ENCODE measurements at places on chromosomes 7 and 10.

- no peak for DNase-seq
Measured at GRCh38 chr10:3548702-3549101, 236.3 kb downstream of the KLF6 start.

DNA sequence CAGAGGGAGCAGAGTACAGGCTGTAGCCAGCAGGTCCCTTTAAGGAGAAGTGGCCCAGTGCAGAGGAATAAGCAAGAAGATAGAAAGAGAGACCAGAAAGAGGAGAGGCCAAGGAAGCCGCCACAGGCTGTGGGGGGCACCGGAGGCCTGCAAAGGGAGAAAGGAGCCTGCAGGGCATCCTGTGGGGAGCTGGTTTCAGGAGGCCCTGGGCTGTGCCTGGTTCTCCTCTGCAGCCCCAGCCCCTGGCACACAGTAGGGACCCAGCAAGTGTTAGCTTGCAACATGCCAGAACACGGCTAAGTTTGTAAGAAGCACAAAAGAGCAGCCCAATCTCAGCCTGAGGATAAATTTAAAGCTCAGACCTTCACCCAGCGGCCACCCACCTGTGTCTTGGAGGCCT lies 12.3 kb upstream of the C10orf71 start:
- DNase-seq: no peak

DNA sequence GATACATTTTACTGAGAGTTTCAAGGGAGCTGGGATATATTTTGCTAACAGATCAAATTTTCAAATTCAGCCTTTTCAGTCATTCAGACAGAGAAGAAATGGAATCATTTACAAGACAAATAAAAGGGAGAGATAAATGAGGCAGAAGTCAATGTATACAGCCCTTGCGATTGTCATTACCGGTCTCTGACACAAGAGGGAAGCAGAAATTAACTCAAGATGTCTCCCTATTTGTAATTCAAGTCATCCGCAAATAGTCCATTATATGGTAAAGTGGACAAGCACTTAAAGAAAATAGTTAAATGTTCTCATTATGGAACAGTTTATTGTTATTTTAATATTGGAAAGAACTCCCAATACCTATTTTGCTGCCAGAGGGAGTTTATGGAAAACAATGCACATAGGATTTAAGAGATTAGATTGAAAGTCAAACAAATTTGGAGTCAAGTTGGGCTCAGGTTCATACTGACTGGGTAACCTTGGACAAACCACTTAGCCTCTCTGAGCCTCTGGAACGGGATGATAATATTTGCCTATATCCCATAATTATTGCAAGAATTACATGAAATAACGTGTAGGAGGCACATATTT lies 89.3 kb upstream of the PRKCQ start:
- DNase-seq: peak; percentile 43

- DNase-seq: no peak
Measured at GRCh38 chr7:28684650-28685241, 272.4 kb downstream of the CREB5 start.

DNA sequence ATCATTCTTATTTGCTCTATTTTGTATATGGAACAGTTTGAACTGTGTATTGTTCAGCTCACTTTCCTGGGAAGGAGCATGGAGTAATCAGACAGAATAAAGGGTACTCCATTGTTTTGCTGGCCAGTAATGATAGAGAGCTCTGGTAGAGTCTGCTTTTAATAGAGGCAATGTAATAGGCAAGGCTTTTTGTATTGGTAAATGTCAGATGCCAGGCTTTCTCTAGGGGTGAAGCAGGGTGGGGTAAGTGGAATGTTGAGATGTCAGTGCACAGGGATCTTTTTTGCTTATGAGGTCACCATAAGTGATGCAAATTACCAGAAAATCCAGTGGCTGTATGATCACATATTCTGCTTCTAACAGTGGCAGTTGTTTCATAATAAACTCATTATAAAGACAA lies 1088.3 kb upstream of the SORCS1 start:
- DNase-seq: no peak

DNA sequence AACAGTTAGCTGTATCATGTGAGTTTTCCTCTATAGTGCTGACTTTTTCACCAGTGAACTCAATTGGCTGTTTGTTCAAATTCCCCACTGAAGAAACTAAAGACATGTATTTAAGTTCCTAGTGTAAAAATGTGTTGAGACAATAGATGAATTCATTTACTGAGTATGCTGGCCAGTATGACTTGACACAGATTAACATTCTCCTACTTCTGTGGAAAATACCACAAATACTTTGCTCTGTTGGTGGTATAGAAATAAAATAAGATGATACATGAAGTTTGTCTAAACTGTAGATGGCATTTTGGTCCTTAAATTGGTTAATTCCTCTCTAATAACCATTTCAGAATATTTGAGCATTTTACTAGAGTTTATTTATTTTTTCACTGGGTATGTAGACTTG lies 227.7 kb upstream of the TEX47 start:
- no peak for DNase-seq

DNA sequence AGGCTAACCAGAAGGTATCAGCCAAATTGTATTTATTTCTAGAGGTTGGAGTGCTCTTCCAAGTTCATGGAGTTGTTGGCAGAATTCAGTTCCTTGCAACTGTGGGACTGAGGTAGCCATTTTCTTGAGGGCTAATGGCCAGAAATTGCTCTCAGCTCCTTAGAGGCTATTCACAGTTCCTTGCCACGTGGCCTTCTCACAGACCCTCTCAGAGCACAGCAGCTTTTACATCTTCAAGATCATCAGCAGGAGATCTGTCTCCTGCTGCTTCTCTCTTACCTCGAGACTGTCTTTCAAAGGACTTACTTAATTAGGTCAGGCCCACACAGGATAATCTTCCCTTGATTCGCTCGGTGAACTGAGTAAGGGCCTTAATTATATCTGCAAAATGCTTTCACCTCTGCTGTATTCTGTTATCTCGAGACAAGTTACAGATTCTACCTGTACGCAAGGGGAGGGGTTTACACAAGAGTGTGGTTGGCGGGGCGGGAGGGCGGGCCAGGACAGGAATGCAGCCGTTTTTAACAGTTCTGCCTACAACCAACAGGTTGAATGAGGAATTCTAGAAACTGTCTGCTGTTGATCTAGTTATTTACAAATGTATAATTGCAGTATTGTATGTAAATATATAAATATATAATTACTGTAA lies 15.0 kb downstream of the MIOS start:
- no peak for DNase-seq
